ENCODE measurements at places on chromosomes 5 and 9. TPM values are rescaled to one million over a fixed set of nuclear protein-coding genes. Genes with fewer than 3 reads are reported as not detected.

DNA sequence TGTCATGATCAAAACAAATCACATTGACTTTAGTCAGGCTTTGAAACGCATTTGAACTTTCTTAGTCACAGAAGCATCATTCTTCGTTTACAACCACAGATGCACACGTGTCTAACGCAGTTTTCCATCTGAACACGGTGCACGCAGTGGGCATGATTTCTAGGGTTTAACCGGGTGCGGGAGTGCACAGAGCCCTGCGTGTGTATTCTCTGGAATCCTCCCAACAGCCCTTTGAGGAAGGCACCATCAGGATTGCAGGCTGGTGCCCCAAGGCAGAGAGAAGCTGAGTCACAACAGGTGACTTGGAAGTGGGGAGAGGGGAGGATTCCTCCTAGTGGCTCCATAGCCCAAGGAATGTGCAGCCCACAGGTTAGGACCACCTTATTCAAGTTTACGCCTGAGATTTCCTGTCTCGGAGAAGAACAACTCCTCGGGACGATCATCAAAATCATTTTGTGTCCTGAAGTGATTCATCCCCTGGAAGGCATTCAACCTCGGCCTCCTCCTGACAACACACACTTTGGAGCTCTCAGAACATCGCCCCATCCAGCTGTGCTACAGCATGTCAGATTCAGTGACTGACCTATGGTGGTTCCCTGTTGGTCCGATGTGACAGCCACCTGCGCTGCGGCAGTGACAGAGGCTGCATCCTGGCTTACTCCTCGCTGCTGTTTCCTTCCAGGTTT is 13.1 kb downstream of the ROPN1L start:
- DNase-seq, result peak; percentile 62

DNA sequence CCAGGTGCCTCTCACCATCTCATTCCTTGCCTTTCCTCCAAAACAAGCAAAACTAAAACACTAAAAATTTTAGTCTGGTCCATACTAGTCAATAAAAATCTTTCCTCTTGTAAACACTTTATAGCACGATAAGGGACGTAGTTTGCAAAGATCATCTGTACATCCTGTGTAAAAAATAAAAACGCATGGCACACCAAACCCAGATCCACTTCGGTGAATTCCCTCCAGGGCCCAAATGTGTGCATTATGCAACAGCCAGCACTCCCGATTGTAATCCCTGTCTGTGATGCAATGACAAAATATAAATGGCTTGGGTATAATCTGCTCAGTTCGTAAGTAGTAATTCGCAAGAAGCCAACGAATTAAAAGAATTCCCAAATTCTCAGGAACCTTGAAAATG is 1.4 kb downstream of the FAM169A start:
- DNase-seq, result no peak

The CCDC152 gene
- polyA plus RNA-seq, result 4.5 TPM

DNA sequence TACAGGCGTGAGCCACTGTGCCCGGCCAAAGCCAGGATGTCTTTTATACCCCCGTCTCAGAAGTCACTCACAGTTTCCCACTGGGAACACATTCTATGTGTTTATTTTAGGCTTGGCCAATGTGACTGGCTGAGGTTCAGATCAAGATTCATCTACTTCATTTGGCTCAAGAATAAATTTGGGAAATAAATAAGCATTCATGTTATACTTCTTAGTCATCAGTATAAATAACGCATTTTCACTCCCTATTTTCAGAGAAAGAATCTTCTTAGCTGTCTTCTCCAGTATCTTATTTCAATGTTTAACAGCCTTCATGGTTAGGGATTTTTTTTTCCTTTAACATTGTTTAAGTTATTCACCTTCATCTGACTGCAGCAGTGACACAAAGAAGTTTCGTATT is 11.8 kb downstream of the S100Z start:
- no peak for DNase-seq

DNA sequence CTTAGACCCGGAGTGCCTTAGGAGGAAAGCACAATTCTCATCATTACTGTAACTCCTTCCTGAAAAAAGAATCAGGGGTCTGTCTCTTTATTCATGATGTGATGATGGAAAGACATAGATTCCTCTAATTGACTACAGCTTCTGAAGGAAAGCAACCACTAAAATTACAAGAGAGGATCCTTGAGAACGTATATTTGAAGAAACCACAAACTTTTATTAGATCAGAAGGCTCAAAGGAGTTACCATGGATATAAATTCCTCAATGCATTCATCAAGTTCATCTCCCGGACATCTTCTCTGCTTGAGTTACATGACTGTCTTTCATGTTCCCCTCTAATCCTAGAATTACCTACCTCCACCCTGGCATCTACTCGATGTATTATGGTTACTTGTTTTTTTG is 104.1 kb upstream of the PAPPA start:
- peak; percentile 39 for DNase-seq

- no peak for DNase-seq
These were observed 483.4 kb downstream of the SPATA31A7 start for GRCh38 chr9:61673247-61673646.

DNA sequence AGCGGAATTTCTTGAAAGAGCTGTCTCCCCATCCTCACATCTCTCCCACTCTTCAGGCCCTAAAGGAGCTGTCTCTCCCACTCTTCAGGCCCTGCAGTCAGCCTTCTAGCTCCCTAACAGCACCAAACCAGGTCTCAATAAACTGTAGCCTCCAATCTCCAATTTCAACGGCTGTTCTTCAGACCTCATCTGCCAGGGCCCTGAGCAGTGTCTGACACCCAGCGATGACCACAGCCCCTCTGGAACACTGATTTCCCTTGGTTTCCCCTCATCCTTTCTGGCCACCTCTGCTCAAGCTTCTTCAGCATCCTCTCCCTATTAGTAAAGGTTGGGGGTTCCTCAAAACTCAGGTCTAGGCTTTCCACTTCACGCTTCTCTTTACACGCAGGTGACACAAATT is 1.6 kb upstream of the P4HA2 start:
- no peak for DNase-seq

GRCh38 chr5:143244000-143244736 is 159.3 kb downstream of the NR3C1 start:
- peak; percentile 85 for DNase-seq

DNA sequence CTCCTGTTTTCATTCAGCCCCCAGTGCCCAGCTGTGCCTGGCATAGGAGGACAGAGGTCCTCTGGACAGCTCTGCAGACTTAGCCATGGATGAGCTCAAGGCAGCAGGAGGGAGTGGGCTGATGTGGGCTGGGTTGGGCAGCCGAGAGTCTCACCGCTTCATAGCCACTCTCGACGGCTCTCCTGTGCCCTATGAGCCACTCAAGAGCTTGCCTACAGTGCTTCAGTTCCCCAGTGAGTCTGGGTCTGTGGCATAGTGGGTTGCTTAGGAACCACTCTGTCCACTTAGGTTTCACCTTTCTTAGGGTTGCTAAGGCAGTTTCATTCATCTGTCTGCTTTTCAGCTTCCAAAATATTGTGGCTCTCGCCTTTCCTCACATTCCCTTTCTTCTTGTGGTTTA is 296.8 kb downstream of the ICE1 start:
- DNase-seq, result no peak

The SPATA31D3 gene
- not detected for polyA plus RNA-seq

GRCh38 chr5:90853750-90854149 is 295.2 kb downstream of the ADGRV1 start:
- no peak for DNase-seq

The OR1J2 gene
- polyA plus RNA-seq, result not detected

- no peak for DNase-seq
These were observed 27.9 kb downstream of the LYRM7 start for GRCh38 chr5:131198625-131199024.

GRCh38 chr5:87241555-87241954 is 26.1 kb upstream of the RASA1 start:
- DNase-seq, result no peak

DNA sequence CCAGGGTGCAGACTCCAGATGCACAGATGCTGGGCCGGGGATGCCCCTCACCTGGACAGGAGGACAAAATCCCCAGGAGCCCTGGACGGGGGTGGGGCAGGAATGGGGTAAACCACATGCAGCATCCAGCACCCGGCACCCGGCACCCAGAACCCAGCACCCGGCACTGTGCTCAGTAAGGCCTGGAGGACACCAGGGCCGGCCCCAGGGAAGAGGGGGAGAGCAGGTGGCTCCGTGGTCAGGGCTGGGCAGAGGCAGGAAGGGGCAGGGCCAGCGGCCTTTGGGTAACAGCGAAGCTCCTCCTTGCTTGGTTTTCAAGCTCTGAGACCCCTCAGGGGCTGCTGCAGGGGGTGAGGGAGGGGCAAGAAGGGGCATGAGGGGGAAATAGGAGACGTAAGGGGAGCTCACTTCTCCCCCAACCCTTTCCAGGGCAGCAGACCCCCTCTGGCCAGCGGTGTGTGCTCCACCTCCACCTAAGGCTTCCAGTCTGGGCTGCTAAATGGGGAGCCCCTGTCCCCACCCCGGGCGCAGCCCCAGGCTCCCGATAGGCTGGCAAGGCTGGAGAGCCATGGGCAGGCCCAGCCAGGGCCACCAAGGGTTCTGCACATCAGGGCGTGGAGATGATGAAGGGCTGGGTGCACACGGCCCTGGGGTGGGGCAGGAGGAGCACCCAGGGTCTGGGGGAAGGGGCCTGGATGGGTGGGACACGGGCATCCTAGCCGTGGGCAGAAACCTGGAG is 17.8 kb upstream of the SLC6A19 start:
- no peak for DNase-seq

DNA sequence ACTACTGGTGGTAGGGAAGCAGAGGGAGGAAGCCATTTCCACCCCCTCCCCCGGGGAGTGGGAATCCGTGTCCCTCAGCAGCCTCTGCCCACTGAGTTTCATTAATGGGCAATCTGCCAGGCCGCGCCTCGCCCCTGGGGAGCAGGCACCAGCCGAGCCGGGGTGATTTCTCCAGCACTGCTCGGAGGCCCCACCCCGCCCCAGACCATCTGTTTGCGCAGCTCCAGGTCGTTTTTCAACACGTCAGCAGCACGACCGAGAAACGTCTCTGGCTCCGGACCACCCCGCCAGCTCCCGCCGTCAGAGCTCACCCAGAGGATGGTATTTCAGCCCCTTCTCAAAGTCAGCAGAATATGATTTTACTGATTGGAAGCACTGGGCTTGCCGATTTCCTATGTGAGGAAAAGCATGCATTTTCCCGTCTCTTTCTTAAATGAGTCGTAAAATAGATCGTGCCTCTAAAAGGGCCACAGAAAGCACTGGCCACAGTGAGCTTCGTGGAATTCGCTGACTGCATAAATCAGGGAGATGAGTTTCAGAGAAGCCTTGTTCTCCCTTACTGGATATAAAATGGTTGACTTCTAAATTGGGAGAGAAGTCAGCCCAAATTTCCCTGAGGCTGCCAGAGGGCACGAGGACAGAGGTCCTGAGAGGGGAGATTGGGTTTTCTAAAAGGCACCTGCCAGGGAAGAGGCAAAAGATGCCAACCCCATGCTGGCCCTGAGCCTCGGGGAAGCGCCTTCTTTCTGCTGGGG is 47.0 kb downstream of the OLFM1 start:
- DNase-seq, result peak; percentile 21

The CDC37L1 gene
- polyA plus RNA-seq, result 24.0 TPM

GRCh38 chr5:169838688-169839087 is 141.6 kb downstream of the INSYN2B start:
- no peak for DNase-seq

The URM1 gene
- 60.9 TPM for polyA plus RNA-seq

The TMEM252 gene
- 1.3 TPM for polyA plus RNA-seq

GRCh38 chr9:24721621-24722020 is 175.9 kb upstream of the IZUMO3 start:
- DNase-seq, result peak; percentile 47

The FOXE1 gene
- not detected for polyA plus RNA-seq

The SH3GL2 gene
- polyA plus RNA-seq, result 0.21 TPM

DNA sequence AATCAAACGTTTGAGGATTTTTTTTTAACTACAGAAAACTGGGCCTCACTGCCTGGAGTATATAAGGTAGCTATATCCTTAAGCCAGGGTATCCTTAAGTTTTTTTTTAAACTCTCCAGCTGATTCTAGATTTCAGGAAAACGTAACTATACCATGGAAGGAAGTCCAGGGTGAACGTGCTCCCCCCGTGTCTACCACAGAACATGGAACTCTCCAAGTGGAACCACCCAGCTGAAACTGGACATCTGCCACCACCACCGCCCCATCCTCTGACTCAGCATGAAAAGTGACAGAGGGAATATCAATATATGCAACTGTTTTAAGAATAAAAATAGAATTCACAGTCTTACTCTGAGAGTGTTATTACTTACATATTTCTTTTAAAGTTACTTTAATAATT is 61.3 kb downstream of the DROSHA start:
- DNase-seq, result peak; percentile 27

The TMEM171 gene
- polyA plus RNA-seq, result 2.7 TPM

- DNase-seq, result no peak
These were observed 162.5 kb downstream of the HSPA4 start for GRCh38 chr5:133214153-133214820.

- peak; percentile 40 for DNase-seq
These were observed 195.4 kb upstream of the TRIM32 start for GRCh38 chr9:116491659-116492058.

The FOXD4L4 gene
- not detected for polyA plus RNA-seq

GRCh38 chr9:69066955-69067354 is 31.4 kb downstream of the FXN start:
- no peak for DNase-seq

The PLPP7 gene
- polyA plus RNA-seq, result 30.8 TPM

DNA sequence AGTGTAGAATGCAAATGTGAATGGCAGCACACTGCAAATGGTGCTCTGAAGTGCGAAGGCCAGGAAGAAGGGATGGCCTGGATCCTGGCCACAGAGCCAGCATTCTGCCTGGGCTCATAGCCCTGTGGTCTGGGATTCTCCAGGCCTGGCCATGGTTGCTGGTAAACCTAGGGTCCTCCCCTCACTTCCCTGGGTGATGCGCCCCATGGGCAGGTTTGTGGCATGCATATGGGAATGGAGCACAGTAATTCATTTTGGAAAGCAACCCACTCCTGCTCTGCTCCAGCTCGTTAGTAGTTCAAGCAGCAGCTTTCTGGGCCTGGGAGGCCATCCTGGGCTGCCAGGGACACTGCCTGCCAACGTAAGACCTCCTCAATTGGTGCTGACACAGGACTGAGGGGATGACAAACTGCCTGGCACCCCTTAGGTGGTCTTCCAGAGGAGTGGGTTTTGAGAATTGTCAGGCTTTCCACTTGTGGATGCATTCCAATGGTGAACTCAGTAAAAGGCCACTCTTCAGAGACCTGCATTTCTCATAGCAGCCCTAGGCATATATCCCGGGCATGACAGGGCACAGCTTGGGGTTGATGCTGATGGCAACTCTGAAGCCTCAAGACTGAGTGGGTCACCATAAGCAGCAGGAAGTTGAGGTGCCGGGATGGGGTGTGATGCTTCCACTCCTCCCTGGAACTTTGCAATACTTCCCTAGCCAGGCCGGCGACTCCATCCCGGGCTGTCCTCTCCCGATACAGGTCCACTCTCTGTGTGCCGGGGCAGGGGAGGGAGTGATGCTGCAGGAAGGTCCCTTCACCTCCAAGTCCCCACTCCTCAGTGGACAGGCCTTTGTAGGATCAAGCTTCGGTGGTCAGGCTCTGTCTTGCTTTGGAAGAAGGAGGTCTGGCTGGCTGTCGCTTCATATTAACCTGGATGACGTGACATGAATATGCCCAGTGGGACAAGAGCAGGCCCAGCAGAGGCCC is 1.2 kb upstream of the SLC25A48 start:
- DNase-seq, result no peak
